Mammary microvascular endothelial cell (primary cell): ENCODE measurements at places on chromosomes 5 and 9. TPM values are rescaled to one million over a fixed set of nuclear protein-coding genes. Genes with fewer than 3 reads are reported as not detected.

The DDX4 gene
- total RNA-seq: not detected in 2 replicates

The DND1 gene
- 0.10 and 0.80 TPM in 2 replicates for total RNA-seq

The GAS1 gene
- under 0.01 and 0.25 TPM in 2 replicates for total RNA-seq

The PCDHA11 gene
- under 0.01 and 0.05 TPM in 2 replicates for total RNA-seq

The DNAH5 gene
- total RNA-seq: 1.1 and 1.3 TPM in 2 replicates

The PCDHB12 gene
- total RNA-seq: 0.05 and 0.13 TPM in 2 replicates

The LHFPL2 gene
- 28.9 and 37.6 TPM in 2 replicates for total RNA-seq

The HACD4 gene
- total RNA-seq: 6.1 and 6.3 TPM in 2 replicates

The RFESD gene
- 0.69 and 3.1 TPM in 2 replicates for total RNA-seq

The ADAMTSL1 gene
- total RNA-seq: 33.3 and 45.4 TPM in 2 replicates

The ACTBL2 gene
- 0.10 TPM in 1 of 2 replicates, not detected in the other for total RNA-seq

The CCDC112 gene
- total RNA-seq: 5.8 and 6.9 TPM in 2 replicates

The SUSD3 gene
- total RNA-seq: 0.07 and 0.10 TPM in 2 replicates

The SELENOP gene
- total RNA-seq: 17.3 and 28.6 TPM in 2 replicates

The FRMD3 gene
- 12.1 and 18.2 TPM in 2 replicates for total RNA-seq

The TAF11L10 gene
- total RNA-seq: not detected in 2 replicates

The ROR2 gene
- 0.15 TPM in 1 of 2 replicates, not detected in the other for total RNA-seq

The SLC25A2 gene
- total RNA-seq: 0.15 TPM in 1 of 2 replicates, not detected in the other

The PCAT7 gene
- not detected in 2 replicates for total RNA-seq

The GABRG2 gene
- total RNA-seq: not detected in 2 replicates

The CDC14B gene
- total RNA-seq: 1.7 and 2.8 TPM in 2 replicates

The VCAN gene
- 3.4 and 4.8 TPM in 2 replicates for total RNA-seq

The GABRA1 gene
- not detected in 2 replicates for total RNA-seq

The ARL14EPL gene
- 0.07 and 0.15 TPM in 2 replicates for total RNA-seq

The CD72 gene
- not detected in 2 replicates for total RNA-seq

The SPATA9 gene
- 0.39 and 2.3 TPM in 2 replicates for total RNA-seq

The MAMDC2 gene
- 4.0 and 4.9 TPM in 2 replicates for total RNA-seq

The LRRC70 gene
- total RNA-seq: 18.3 and 19.9 TPM in 2 replicates

The AQP7 gene
- total RNA-seq: 0.07 TPM in 1 of 2 replicates, not detected in the other

The GRXCR2 gene
- not detected in 2 replicates for total RNA-seq

The INSL4 gene
- total RNA-seq: not detected in 2 replicates

The SLC22A4 gene
- 10.7 and 12.0 TPM in 2 replicates for total RNA-seq

The EFNA5 gene
- total RNA-seq: 2.9 and 3.1 TPM in 2 replicates

The PTBP3 gene
- total RNA-seq: 44.0 and 46.3 TPM in 2 replicates

The TLN1 gene
- total RNA-seq: 266 and 304 TPM in 2 replicates

The SOHLH1 gene
- 0.34 TPM in 1 of 2 replicates, not detected in the other for total RNA-seq

The IFNA2 gene
- total RNA-seq: not detected in 2 replicates

The SPATA31A3 gene
- not detected in 2 replicates for total RNA-seq

The MEIKIN gene
- not detected in 2 replicates for total RNA-seq

The SH3TC2 gene
- total RNA-seq: 3.8 and 4.6 TPM in 2 replicates

The STKLD1 gene
- 0.49 TPM in 1 of 2 replicates, not detected in the other for total RNA-seq

The OR1J1 gene
- total RNA-seq: not detected in 2 replicates

The SYNPO gene
- total RNA-seq: 40.3 and 41.0 TPM in 2 replicates
